ENCODE measurements at places on chromosomes 11 and 22. TPM values are rescaled to one million over a fixed set of nuclear protein-coding genes. Genes with fewer than 3 reads are reported as not detected.

Gene DBX1
- not detected for total RNA-seq

Gene PPP1R14B
- 336 TPM for total RNA-seq

Gene OR2D2
- total RNA-seq, result not detected

Gene WBP2NL
- total RNA-seq, result 0.37 TPM

Gene MISFA
- 0.54 TPM for total RNA-seq

Gene DUSP8
- 2.1 TPM for total RNA-seq

Gene SPA17
- total RNA-seq, result 4.7 TPM

Gene MMP3
- not detected for total RNA-seq

Gene OR4A16
- total RNA-seq, result not detected

Gene ZC3H7B
- 59.9 TPM for total RNA-seq

Gene TCN2
- total RNA-seq, result 0.64 TPM

Gene TESMIN
- 3.2 TPM for total RNA-seq

Gene GGT5
- total RNA-seq, result not detected

Gene DLG2
- total RNA-seq, result 1.7 TPM

Gene FGF4
- total RNA-seq, result not detected

Gene PTS
- 28.9 TPM for total RNA-seq

Gene MMP12
- not detected for total RNA-seq

Gene TENM4
- not detected for total RNA-seq

Gene TH
- total RNA-seq, result not detected

Gene SLC25A18
- not detected for total RNA-seq

Gene KDM4D
- total RNA-seq, result 2.8 TPM

Data from activated naive CD8-positive, alpha-beta T cell treated with anti-CD3 and anti-CD28 coated beads for 36 hours (primary cell).